ENCODE measurements at places on chromosomes 2 and 18.

GRCh38 chr2:196696423-196697079 is 57.0 kb downstream of the CCDC150 start:
- DNase-seq, result no peak

GRCh38 chr2:119706221-119706620 is 27.2 kb downstream of the TMEM177 start:
- DNase-seq, result no peak

DNA sequence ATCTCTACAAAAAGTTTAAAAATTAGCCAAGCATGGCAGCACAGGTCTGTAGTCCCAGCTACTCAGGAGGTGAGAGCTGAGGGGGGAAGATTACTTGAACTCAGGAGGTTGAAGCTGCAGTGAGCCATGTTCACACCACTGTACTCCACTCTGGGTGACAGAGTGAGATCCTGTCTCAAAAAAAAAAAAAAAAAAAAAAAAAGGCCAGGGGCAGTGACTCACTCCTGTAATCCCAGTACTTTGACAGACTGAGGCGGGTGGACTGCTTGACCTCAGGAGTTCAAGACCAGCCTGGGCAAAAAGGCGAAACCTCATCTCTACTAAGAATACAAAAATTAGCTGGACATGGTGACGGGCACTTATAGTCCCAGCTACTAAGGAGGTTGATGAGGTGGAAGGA is 37.0 kb downstream of the PUM2 start:
- no peak for DNase-seq

GRCh38 chr2:40363631-40364030 is 88.3 kb downstream of the SLC8A1 start:
- no peak for DNase-seq

DNA sequence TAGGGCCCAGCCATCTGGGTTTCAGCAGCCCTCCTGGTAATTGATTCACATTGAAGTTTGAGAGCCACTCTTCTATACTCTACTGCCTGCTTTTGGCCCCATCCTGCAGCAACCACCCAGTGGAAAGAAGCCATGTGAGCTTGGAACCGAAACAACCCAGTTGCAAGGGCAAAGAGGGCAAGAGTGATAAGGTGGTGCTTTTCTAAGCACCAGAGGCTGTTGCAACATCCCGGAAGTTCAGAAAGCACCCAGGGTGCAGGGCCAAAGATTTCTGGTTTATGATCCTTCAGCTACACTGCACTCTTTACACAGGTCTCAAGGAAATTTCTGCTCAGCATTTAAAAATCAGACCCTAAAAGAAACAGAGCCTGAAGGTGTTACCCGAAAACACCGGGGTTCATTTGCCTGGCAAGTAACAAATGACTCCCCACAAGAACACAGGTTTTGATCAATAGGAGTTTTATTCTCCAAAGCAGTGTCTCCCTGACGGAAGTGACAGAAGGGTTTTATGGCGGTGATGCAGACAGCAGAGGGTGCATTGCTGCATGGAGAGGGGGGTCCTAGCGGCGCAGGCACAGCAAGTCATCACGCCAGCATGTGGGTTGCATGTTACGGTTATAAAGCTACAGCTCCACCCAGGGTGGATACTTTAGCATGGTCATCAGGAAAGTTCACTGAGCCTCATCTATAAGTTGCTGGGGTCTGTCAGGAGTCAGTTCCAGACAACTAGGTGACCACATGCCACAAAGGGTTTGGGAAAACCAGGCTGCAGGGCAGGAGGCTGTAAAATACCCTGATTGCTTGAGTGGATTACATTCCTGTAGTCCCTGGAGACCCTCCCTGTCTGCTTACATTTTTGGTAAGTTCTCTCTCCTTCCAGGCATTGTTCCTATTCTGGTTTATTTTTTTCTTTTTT is 28.8 kb upstream of the TMEM37 start:
- no peak for DNase-seq

- DNase-seq, result no peak
Observed at GRCh38 chr18:43303376-43303775, 26.1 kb upstream of the SYT4 start.

GRCh38 chr2:234493796-234494195 is 3.1 kb downstream of the ARL4C start:
- no peak for DNase-seq

GRCh38 chr2:205730701-205731582 is 48.6 kb downstream of the NRP2 start:
- DNase-seq, result no peak

DNA sequence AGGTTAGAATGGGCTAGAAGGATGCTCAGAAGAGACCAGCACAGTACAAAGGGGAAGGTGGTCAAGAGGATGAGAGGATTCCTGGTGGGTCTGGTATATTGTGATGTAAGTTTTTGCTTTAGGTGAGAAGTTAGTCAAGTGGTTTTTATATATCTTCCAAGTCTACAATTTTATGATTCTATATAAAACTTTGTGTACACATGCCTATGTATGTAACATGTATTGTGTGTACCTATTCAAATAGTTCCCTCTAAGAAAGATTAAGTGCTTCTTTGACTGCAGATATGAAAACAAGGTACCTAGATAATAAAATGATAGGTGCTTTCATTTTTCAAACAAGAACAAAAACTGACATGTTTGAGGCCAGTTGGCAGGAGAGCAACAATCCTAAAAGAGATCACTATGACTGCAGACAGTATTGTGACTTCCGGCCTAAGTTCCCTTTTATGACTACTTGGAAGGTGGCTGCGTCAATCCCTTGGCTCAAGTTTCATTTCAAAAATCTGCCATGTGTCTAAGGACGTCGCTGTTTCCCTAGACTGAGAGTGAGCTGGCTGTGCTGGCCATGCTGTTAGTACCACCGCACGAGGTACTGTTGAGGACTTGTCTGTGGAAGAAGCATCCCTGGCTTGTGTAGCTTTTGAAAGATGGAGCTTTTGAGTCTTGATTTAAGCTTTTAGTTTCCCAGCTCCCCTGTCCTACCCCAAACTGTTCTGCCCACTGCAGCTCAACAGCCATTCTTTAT is 123.1 kb downstream of the PRPF40A start:
- DNase-seq, result peak; percentile 18

- DNase-seq, result no peak
Observed at GRCh38 chr18:76953583-76954233, 131.4 kb downstream of the ZNF236 start.

DNA sequence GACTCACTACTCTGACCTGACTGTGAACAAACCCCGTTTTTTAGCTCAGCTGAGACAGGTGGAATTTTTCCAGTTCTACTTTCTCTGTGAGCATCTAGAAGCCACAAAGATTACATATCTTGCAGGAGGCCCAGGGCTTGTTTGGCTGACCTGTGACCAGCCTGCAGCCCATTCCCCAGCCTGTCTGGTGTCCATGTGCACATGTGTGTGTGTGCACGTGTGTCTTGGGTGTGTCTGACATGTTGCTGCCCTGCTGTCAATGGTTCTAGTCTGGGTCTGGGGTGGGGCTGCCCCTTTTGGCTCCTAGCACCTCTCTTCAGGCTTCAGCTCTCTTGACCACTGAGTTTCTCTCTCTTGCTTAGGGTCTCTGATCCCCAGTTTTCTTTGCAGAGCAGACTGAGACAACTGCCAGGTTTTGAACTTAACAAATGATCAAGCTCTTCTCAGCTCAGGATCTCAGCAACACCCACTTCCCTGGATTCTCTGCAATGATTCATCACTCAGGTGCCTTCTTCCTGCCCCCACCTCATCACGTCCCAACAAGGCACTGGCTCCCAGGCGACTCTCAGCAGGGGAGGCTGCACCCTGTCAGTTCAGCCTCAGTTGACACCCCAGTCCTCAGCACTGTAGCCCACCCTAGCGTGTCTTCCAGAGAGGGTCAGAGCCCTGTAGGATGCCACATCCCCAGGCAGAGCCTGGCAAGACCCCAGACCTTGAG is 130.3 kb downstream of the CELF4 start:
- no peak for DNase-seq

GRCh38 chr2:190497428-190497827 is 37.1 kb downstream of the NEMP2 start:
- DNase-seq, result no peak

GRCh38 chr2:109247340-109247739 is 118.3 kb downstream of the SH3RF3 start:
- DNase-seq, result no peak

DNA sequence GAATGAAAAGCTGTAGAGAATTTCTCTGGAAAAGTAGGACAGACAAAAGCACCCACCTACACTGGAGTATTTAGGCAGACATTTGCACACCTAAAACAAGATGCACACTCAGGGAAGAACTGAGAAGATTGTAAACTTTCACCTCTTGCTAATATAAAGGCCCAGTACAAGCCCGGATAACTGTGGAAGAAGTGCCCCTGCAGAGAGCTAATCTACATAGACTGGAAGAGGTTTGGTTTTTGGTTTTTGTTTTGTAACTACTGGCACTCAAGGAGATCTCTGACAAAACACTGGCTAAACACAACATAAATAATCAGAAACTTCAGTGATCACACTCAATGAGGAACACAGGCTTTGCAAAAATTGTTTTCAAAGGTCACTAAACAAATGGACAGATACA is 782.2 kb upstream of the SLC8A1 start:
- no peak for DNase-seq

DNA sequence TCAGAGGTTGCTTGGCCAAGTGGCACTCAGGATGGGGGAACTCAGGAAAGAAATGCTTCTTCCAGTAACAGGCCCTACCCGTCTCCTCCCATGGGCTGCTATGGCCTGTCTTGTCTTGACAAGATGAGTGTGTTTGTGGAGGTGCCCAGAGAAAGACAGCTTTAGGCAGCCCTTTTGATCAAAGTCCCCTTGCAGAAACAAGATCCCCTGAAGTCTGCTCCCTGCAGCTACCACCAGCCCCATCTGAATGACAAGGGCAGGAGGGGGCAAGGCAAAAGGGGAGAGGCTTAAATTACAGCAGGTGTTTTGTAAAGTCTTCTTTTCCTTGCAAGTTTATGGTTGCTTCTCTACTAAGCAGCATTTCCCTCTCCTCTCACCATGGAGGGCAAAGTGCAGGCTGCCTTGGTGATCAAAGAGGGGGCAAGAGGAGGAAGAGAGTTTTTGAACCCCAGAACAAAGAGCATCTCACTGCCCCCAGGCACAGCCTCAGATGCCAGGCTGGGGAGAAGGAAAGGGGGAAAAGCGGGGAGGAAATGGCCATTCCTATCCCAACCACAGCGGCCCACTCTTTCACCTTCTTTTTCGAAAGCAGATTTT is 6.7 kb downstream of the EVA1A start:
- no peak for DNase-seq

GRCh38 chr2:39494784-39495251 is 57.7 kb upstream of the MAP4K3 start:
- DNase-seq, result no peak

DNA sequence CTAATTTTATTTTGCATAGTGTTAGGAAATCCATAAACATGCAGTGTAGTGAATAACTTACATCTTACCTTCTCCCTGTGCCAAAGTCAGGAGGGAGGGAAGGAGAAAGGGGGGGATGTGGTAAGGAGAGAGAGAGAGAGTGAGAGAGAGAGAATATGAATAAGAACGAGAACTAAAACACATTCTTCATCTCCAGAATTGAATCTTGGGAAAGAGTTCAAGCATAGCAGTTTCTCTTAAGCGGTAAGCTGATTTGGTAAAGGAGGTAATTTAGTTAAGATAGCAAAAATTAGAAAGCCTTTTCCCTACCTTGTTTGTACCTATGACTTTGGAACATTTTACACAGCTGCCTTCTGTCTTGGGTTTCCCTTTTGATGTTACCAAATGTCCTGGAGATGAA is 15.7 kb downstream of the ERMN start:
- no peak for DNase-seq

DNA sequence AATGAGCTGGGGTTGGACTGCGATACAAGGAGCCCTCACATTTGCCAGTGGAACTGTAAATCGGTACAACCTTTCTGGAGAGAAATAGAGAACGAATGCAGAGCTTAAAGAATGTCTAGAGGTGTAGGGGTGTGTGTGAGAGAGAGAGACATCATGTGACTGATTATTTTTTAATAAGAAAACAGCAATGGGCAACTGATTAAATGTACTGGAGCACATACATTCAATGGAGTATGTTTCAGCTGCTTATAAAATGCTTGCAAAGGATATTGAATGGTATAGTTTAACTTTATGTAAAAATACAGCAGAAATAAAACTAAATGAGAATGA is 391 bp upstream of the TMEM17 start:
- no peak for DNase-seq

GRCh38 chr2:74871414-74871813 is 37.5 kb downstream of the HK2 start:
- DNase-seq, result no peak

GRCh38 chr2:138960191-138960590 is 180.0 kb upstream of the NXPH2 start:
- no peak for DNase-seq

DNA sequence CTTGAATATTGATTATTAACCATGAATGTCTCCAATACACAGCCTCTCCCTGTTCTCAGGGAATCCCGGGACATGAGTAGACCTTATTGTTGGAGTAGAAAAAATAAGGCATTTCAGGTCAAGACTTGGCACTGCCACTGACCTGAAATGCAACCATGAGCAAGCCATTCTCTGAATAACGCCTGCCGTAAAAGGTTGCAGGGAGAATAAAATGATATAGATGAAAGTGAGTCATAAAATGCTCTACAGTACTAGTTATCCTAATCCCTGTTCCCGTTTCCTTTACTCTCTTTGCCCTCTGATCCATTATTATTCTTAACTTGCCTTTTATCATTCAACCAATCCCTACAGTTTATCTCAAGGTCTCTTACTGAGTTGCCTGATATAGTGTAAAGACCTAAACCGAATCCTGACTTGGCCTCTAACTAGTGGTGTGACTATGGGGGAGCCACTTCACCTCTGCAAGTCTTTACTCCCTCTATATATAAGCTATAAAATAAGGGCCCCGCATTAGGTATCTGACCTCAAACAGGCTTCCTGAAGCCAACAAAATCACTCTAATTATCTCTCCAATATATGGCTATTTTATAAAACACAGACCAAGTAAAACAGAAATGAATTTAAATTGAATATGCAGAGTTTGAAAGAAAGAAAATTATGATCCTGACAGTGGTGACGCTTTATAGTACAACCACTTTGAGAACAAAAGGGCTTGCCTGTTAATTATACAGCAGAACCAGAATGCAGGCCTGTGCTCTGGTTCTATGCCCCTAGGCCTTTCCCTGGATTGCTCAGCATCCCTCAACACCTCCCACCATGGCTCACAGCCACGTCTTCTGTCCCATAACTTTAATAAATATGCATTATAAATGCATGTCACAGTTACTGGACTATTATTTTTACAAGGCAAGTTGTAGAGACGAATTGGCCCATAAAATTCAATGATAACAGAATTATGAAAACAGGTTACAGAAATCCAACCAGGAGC is 183.1 kb downstream of the STK39 start:
- no peak for DNase-seq

Measured in GM18507 (cell line).